ENCODE measurements at places on chromosomes 11 and 22. TPM values are rescaled to one million over a fixed set of nuclear protein-coding genes. Genes with fewer than 3 reads are reported as not detected.

The TRAPPC4 gene
- total RNA-seq: 43.0 TPM

The IFT27 gene
- total RNA-seq: 8.3 TPM

The ZNF215 gene
- 0.44 TPM for total RNA-seq

The VPS51 gene
- total RNA-seq: 272 TPM

The APOL5 gene
- total RNA-seq: not detected
